ENCODE measurements at places on chromosomes 16 and 17.

GRCh38 chr17:65637786-65638185 is 76.3 kb upstream of the AXIN2 start:
- no peak for DNase-seq

GRCh38 chr17:79090443-79091225 is 16.0 kb downstream of the ENGASE start:
- no peak for DNase-seq

GRCh38 chr17:9886141-9886930 is 18.7 kb downstream of the RCVRN start:
- DNase-seq, result no peak

DNA sequence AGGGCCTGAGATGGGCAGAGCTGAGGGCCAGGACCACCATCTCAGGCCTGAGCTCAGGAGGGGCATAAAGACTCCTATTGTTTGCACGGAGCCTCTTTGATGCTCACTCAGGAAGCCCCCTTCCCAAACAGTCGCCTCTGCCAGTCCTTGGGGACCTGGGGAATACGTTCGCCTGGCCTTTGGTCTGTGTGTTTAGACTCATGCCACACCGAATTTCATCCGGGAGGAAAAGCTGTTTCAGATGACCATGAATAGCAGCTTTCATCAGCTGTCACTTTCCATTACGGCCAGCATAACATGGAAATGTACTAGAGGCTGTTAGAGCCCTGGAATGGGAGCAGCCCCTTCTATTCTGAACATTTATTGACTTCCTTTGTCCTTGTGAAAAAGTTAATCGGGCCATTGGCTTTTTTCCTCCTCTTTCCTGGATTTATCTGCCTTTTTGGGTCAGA is 139.0 kb downstream of the HS3ST3A1 start:
- no peak for DNase-seq

DNA sequence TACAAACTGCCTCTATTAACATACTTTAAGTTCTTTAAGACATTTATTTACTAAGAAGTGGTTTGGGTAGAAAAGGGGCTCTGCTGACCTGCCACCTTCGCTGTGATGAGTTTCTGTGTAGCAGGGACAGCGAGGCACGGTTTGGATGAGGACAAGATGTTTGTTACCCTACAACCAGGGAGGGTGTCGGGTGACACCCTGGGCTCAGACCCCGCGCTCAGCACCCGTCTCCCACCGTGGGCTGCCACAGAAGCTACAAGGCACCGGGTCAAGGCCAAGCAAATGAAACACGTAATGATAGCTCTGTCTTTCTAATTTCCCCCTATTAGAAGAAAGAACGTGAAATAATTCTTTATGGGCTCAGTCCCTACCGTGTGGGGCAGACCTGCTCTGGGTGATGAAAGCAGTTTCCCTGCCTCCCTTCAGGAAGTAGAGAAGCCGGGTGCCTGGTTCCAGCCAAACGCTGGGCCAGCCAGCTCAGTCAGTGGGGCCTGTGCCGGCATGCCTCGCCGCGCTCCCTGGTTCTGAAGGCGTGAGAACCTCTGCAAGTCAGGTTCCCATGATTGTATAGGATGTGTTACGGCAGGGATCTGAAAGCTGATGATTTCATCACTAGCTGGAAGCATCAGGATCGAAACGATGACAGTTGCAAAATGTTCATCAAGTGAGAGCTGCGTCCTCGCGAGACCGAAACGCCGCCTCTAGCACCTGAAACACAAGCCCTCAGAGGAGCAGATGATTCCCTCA is 3.9 kb downstream of the ZNF750 start:
- no peak for DNase-seq

DNA sequence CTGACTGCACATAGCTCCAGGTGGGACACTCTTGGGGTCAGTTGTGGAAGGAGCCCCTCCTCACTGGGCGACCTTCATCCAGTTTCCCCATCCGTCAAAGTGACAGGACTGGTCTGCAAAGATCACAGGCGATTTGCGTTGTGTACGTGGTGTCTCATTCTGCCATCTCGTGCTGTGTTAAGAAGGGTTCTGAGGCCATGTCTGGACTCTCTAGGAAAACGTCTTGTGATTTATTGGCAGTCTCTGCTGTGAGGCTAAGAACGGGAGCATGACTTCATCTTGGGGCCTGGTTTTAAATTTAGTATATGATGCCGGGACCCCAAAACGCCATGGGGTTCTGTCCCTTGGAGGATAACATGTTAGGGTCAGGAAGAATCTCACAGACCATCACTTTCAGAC is 65.2 kb upstream of the CIBAR2 start:
- DNase-seq, result no peak

- peak; percentile 97 for DNase-seq
Observed at GRCh38 chr16:4474192-4474961, at the start of gene NMRAL1. Gene NMRAL1 (minus strand): TSS chr16:4474625. CDS start chr16:4474132, 493 bp downstream.

GRCh38 chr16:1712791-1713261 is 6.8 kb downstream of the MAPK8IP3 start:
- DNase-seq, result no peak

GRCh38 chr17:56489980-56490379 is 103.5 kb upstream of the NOG start:
- no peak for DNase-seq

GRCh38 chr16:35691057-35691456 is 2231.6 kb downstream of the TP53TG3F start:
- no peak for DNase-seq

DNA sequence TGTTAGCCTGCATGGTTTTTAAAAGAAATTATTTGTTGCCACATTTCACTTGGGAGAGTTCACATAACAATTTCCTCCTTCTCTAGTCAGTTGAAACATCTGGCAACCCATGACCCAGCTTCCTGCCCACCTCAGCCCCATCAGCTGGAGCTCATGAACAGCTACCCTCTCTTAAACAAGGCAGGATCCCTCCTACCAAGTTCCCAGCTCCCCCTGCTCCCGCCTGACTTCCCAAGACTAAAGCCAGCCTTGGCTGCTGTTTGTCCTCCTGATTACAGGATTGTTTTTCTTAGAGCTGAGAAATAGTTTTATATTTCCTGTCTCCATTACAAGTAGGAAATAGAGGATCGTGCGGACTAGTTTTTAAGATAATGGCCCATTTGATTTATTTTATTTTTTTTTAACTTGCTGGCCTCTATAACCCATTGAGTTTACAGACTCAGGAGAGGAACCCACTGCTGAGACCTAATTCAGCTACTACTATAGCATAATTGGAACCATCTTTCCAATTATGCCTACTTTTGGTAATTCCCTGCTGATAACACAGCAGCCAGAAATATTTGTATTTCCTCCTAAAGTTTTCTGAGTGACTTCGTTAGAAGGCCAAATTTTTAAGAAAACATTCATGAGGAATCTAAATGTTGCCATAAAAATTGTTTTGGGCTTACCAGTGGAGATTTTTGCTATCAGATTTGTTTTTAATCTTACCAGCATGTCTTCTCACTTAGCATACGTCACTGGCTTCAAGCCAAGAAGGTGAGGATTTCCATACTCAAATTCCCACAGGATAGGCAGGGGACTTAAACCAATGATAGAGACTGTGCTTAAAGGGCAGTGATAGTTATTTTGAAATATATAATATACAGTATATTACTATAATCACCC is 90.0 kb downstream of the ELAC2 start:
- DNase-seq, result no peak

GRCh38 chr17:33977729-33978514 is 277.2 kb upstream of the CCL2 start:
- DNase-seq, result no peak

Measured in activated CD4-positive, alpha-beta T cell treated with anti-CD3 and anti-CD28 coated beads, Interleukin-10, Interleukin-2, amounts not matched to agents 100 ng/mL and 50 ng/mL, durations not matched to agents 16 hours and 8 hours (primary cell).